ENCODE measurements at places on chromosomes 12 and 14.

- DNase-seq = no peak
Measured at GRCh38 chr12:106281056-106281782, 21.3 kb upstream of the TCP11L2 start.

GRCh38 chr12:132624910-132625630, 6.5 kb downstream of the P2RX2 start:
- no peak for DNase-seq

GRCh38 chr14:70622111-70622712, 19.5 kb upstream of the TTC9 start:
- DNase-seq = peak; percentile 38

- DNase-seq = no peak
Measured at GRCh38 chr14:100677554-100678468, 48.9 kb upstream of the DLK1 start.

GRCh38 chr12:38823738-38824137, 81.7 kb downstream of the CPNE8 start:
- DNase-seq = no peak

- DNase-seq = no peak
Measured at GRCh38 chr12:17017402-17017801, 411.4 kb upstream of the LMO3 start.

- DNase-seq = no peak
Measured at GRCh38 chr12:1272142-1272541, 281.1 kb downstream of the ERC1 start.

- peak; percentile 37 for DNase-seq
Measured at GRCh38 chr12:95218150-95219133, 835 bp downstream of the VEZT start.

GRCh38 chr14:78836777-78837176, 666.6 kb downstream of the NRXN3 start:
- no peak for DNase-seq

DNA sequence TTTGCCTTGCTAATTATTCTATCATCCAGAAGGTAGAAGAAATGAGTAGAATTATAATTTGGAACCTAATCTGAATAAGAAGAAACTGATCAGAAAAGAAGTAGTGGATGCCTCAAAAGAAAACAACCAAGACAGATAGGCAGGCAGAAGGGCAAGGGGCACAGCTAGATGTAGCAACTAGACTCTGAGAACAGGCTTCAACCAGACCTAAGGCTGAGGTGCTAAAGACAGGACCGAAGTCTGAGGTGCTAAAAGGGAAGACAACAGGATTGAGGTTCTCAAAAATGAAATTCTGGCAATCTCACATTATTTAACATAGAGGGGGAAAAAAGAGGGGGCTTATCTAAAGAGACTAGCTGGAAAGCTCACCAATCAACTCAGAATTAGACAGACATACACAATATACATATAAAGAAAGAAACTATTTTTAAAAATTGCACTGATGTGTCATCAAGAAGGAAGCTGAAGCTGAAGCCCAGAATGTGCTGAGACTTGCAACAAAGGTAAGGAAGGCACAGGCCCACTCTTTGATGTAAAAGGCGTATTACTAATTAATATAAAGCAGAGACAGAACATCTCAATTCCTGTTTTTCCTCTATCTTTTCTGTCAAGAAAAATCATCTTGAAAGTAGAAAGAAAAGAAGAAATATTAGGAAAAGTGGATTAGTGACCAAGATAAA, 43.8 kb upstream of the CSRNP2 start:
- no peak for DNase-seq

DNA sequence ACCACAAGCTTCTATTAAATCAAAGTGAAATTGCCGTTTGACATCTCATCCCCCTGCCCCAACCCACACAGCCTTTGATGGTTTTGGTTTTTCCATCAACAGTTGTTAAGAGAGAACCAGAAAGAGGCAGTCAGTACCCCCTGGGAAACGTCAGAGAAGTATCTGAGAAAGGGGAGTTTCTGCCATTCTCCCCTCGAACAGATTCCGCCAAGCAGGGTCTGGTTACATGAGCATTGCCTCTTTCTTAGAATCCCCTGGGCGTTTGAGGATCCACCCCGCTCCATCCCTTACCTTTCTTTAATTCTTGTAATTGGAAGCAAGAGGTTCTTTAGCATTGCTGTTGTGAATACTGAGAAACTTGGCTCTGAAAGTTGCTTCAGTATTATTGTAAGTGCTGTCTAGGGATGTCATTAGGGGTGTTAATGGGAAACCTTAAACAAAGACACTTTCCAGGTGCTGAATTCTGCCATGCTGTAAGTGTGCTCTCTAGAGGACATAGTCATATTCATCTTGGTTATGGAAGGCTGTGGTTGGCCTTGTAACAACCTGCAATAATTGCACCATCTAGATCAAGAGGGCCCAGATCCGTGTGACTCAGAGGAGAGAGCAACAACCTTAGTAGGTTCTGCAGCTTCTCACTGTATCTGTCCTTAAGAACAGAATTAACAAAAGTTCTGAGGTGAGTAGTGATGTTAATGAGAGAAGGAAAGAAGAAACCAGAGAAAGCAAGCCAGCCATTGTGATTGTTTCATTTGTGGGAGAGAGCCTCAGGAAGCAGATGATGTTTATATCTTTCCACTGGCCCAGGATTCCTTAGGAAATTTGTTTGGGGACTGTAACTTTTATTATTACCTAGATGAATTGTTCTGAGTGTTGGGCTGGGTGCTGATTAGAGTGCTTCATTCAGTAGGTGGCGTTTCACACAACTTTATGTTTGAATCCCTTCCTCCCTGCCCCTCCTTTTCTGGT, 9.0 kb downstream of the TMBIM6 start:
- DNase-seq = peak; percentile 78

DNA sequence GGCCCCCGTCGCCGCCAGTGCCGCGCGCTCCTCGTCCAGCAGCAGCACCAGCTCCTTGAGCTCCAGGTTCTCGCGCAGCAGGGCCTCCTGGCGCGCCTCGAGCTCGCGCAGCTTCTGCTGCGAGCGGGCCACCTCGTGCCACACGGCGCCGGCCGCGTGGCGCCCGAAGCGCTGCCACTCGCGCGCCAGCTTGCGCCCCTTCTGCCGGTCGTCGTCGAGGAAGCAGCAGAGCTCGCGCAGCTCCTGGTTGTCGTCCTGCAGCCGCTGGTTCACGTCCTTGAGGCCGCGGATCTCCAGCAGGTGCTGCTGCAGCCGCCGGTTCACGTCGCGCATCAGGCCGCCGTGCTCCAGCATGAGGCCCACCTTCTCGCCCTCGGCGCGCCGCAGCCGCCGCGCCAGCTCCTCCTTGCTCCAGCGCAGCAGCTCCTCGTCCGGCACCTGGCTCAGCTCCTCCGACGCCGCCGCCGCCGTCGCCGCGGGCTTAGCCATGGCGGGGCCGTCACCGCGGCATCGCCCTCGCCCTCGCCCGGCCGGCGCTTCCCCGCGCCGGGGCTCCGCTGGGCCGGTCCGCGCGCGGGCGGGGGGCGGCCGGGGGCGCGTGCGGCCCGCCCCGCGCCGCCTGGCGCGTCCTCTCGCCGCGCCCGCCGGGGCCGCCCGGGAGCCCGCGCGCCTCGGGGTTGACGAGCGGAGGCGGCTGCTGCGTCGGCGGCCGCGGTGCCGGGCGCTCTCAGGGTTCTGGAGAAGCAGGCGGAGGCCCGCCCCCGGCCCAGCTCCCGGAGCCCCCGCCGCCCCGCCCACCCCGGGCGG, at the start of gene CCDC85C:
TSS of gene CCDC85C (minus strand) at position 737 of the 807 bp plus-strand sequence. CDS start at position 489, 248 bp downstream.
- DNase-seq = peak; percentile 50

GRCh38 chr12:6458281-6459003, 6.6 kb downstream of the TAPBPL start:
- no peak for DNase-seq

DNA sequence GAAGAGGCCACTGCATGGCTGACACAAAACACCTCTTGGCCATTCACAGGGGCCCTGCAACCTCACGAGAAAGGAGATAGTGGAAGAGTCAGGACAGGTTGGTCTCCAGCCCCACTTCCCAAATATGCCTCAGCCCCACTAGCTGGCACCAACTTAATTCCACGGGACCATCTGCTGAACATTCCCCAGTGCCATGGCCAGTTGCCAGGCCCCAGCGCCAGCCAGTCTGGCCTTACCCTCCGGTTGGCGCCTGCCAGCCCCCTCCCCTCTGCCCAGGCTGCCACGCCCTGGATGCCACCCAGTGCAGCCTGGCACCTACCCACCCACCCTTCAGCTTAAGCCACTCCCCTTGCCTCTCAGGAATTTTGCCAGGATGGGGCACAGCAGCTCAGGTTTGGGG, 21.2 kb upstream of the HSPB8 start:
- no peak for DNase-seq

- DNase-seq = no peak
Measured at GRCh38 chr12:109864916-109865315, 15.4 kb downstream of the GLTP start.

All from stimulated activated CD4-positive, alpha-beta T cell treated with anti-CD3 and anti-CD28 coated beads, Interleukin-1b, Interleukin-23, amount 100 ng/mL, for 48 hours (primary cell).